ENCODE measurements at places on chromosomes 6 and 20.

DNA sequence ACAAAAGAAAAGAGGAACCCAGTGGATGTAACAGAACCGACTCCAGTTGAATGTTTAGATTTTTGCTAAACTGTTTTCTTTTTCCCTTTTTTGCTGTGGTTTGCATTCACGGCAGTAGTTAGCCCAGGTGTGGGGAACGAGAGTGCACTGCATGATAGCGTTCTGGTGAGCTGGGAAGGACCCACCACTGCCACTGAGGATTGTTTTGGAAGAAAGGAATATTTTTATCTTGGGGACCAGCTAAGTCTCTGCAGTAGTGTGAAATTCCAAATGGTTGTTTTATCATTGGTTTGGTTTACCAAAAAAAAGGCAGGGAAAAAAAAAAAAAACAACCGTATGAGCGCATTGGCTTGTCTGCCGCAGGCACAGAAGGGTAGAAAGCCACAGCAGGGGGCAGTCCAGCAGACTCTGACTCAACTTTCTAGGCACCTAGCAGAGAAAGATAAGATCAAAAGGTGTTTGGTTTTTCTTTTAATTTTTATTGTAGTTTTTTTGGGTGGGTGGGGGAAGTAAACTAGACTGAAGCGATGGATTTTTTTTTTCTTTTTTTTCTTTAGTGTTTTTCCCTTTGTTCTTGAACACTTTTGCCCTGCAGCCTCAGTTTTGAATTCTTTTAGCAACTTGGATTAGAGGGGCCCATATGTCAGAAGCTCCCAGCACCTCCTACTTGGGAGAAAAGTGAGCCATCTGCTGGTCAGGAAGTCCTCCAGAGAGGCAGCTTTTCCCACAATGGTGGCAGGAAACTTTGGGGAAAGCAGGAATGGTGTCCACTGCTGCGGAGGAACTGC lies 13.5 kb upstream of the RAB5IF start:
- H3K4me3 ChIP-seq: no peak overlapping the region
- no peak for DNase-seq
- H3K27me3 ChIP-seq: no peaks in the 10 kb centered on the region
- peaks cover 12% of the 10 kb centered on the region for H3K36me3 ChIP-seq
- no peak overlapping the region for H3K27ac ChIP-seq
- no peaks in the 10 kb centered on the region for H3K4me1 ChIP-seq

GRCh38 chr6:297571-298232 lies 5.4 kb downstream of the DUSP22 start:
- H3K27ac ChIP-seq: no peak overlapping the region
- H3K36me3 ChIP-seq: no peaks in the 10 kb centered on the region

- H3K36me3 ChIP-seq: no peaks in the 10 kb centered on the region
- H3K4me3 ChIP-seq: no peak overlapping the region
- DNase-seq: no peak
These were observed 63.4 kb downstream of the UBE2V1 start for GRCh38 chr20:50049442-50050026.

DNA sequence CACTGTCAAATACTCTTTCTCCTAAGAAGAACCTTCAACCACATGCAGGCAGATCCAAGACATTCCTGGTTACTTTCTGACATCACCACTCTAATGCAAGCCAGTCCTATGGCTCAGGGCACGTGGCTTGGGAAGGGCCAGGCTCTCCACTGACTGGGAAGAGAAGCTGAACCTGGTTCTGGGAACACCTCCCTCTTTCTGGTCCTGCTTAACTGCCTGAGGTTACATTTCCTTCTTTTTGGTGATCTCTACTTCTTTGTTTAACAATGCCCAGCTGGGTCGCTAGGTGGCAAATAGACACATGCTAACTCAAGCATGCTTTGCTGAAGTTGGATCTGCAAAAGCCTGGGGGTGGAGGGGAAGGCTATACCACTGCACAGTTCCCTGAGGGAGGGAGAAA lies 249.8 kb downstream of the GMDS start:
- H3K27ac ChIP-seq: no peak overlapping the region
- DNase-seq: no peak
- no peaks in the 10 kb centered on the region for H3K27me3 ChIP-seq
- no peaks in the 10 kb centered on the region for H3K4me1 ChIP-seq
- H3K4me3 ChIP-seq: no peak overlapping the region

- H3K27me3 ChIP-seq: no peaks in the 10 kb centered on the region
- no peak for DNase-seq
- no peaks in the 10 kb centered on the region for H3K4me1 ChIP-seq
- no peak overlapping the region for H3K27ac ChIP-seq
- H3K4me3 ChIP-seq: no peak overlapping the region
These were observed 164.9 kb upstream of the EPHA7 start for GRCh38 chr6:93584300-93584699.

DNA sequence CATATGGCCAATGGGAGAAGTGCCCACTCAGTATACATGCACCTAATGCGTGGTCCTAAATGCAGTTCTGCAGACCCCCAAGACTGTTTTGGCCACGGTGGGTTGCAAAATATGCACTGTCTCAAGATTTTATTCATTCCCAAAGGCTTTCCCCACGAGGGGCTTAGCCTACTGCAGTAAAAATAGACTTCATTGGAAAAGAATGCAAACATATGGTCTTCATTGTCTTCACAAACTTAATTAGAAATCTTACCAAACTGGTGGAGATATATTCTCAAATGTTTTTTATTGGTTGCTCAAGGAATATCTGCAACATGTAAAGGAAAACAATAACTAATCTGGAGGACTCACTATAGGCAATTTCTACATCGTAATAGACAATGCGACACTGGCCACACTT lies 31.6 kb upstream of the PRL start:
- H3K4me3 ChIP-seq: no peak overlapping the region
- no peaks in the 10 kb centered on the region for H3K36me3 ChIP-seq
- H3K4me1 ChIP-seq: no peaks in the 10 kb centered on the region
- H3K27me3 ChIP-seq: no peaks in the 10 kb centered on the region
- DNase-seq: no peak

DNA sequence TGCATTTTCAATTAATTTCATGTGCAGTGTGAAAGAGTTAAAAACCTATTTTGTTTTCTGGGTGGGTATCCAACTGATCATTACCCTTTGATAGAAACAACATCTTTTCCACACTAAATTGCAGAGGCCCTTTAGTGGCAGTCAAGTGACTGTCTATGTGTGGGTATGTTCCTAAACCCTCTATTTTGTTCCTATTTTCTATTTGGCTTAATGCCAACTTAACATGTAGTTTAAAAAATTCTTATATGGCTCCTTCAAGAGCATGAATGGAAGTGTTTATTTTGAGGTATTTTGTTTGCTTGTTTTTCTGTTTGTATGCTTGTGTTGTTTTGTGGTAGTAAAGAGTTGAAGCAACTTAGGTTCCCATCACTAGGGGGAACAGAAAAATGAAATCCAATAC lies 19.9 kb downstream of the TREM1 start:
- H3K4me3 ChIP-seq: no peak overlapping the region
- no peaks in the 10 kb centered on the region for H3K27me3 ChIP-seq
- H3K27ac ChIP-seq: no peak overlapping the region
- H3K4me1 ChIP-seq: no peaks in the 10 kb centered on the region

DNA sequence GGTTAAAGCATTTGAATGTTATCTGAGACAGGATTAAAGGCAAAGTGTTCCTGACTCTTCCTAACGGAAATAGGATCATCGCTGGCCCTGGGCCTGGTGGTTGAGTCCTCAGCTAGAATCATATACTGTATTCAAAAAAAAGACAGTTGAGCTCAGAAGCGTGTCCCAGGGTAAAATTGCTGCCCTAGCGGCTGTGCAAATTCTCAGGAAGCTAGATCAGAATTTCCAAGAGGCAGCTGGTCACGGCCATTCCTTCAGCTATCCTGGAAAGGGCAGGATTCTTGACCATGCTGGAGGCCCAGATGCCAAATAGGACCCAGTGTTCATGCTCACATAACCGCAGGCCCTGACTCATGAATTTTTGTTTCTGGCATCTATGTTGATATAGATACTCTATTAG lies 67.4 kb downstream of the STMND1 start:
- no peaks in the 10 kb centered on the region for H3K27me3 ChIP-seq
- H3K4me1 ChIP-seq: no peaks in the 10 kb centered on the region
- no peak for DNase-seq

DNA sequence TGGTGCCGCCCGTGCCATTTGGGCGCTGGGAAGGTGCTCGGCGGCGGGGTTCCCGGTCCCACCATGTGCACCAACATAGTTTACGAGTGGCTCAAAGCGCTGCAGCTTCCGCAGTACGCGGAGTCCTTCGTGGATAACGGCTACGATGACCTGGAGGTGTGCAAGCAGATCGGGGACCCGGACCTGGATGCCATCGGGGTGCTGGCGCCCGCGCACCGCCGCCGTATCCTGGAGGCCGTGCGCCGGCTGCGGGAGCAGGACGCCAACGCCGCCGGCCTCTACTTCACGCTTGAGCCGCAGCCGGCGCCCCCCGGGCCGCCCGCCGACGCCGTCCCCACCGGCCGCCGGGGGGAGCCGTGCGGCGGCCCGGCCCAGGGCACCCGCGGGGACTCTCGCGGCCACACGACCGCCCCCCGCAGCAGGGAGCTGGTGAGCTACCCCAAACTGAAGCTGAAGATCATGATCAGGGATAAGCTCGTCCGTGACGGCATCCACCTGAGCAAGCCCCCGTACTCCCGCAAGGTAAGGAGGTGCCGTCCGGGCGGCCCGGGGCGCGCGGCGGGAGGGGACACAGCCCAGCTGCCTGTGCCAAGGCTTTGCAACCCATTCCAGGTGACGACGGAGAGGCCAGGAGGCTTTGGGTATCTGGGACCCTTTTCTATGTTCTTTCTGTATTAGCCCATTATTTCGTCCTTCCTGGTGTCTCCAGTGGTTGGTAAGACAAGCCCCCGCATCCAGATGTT lies 547 bp downstream of the SAMD5 start:
- peak overlapping the region; percentile 61 for H3K4me3 ChIP-seq
- H3K4me1 ChIP-seq: peaks cover 18% of the 10 kb centered on the region
- H3K27me3 ChIP-seq: no peaks in the 10 kb centered on the region
- DNase-seq: peak; percentile 32
- H3K36me3 ChIP-seq: no peaks in the 10 kb centered on the region

GRCh38 chr6:69866351-69866769 lies at the start of gene COL19A1:
COL19A1 (plus strand) TSS chr6:69866556; CDS start chr6:69879568, 13,012 bp downstream.
- H3K27ac ChIP-seq: peak within 1 kb of the TSS; percentile 6
- DNase-seq: peak; percentile 40
- no peaks in the 10 kb centered on the region for H3K36me3 ChIP-seq
- no peaks in the 10 kb centered on the region for H3K4me1 ChIP-seq
- H3K4me3 ChIP-seq: peak within 1 kb of the TSS; percentile 59
- H3K27me3 ChIP-seq: no peaks in the 10 kb centered on the region

- no peak overlapping the region for H3K27ac ChIP-seq
- H3K36me3 ChIP-seq: no peaks in the 10 kb centered on the region
- no peaks in the 10 kb centered on the region for H3K27me3 ChIP-seq
- H3K4me3 ChIP-seq: no peak overlapping the region
These were observed 6.0 kb downstream of the TMEM30A start for GRCh38 chr6:75278474-75279077.

DNA sequence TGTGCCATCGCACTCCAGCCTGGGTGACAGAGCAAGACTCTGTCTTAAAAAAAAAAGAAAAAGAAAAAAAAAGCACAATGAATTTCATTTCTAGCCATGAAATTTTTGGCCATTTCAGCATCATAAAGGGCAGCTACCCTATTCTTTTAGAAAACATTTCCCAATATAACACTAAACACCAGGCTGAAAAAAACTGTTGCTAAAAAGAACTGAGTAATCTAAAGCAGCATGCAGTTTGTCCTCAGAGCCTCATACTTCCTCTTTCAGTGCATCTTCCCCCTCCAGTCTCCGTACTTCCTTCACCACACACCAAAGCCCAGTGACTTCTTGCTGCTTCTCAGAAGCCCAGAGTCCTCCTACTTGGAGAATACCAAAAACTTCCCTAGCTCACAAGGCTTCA lies 5.6 kb upstream of the IFNGR1 start:
- no peak for DNase-seq
- no peak overlapping the region for H3K4me3 ChIP-seq
- H3K4me1 ChIP-seq: peaks cover 64% of the 10 kb centered on the region
- H3K27me3 ChIP-seq: no peaks in the 10 kb centered on the region
- peak overlapping the region; percentile 56 for H3K27ac ChIP-seq

GRCh38 chr6:90915224-90915915 lies 328.5 kb upstream of the MAP3K7 start:
- H3K36me3 ChIP-seq: no peaks in the 10 kb centered on the region
- H3K27me3 ChIP-seq: no peaks in the 10 kb centered on the region
- no peak overlapping the region for H3K27ac ChIP-seq
- no peaks in the 10 kb centered on the region for H3K4me1 ChIP-seq
- DNase-seq: no peak

GRCh38 chr20:19990850-19991249 lies 26.3 kb upstream of the NAA20 start:
- H3K4me3 ChIP-seq: no peak overlapping the region
- DNase-seq: no peak
- no peaks in the 10 kb centered on the region for H3K27me3 ChIP-seq
- peaks cover 3% of the 10 kb centered on the region for H3K36me3 ChIP-seq

DNA sequence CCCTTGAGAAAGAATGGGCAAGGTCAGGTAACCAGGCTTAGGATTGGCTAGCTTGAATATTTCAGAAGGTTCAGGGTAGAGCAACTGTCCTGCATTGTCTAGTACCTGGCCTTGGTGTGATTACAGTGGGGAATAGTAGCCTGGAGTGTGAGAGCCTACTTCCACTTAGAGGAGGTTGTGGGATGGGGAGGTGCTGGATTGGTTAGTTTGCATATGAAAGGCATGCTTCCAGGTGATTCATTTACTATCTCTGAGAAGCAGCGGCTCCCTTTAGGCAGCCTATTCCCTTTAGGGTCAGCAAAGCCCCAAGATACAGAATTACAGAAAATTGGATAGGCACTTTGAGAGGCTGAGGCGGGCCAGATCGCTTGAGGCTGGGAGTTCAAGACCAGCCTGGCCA lies 25.0 kb upstream of the SCGN start:
- H3K4me3 ChIP-seq: no peak overlapping the region
- DNase-seq: no peak
- H3K36me3 ChIP-seq: no peaks in the 10 kb centered on the region

DNA sequence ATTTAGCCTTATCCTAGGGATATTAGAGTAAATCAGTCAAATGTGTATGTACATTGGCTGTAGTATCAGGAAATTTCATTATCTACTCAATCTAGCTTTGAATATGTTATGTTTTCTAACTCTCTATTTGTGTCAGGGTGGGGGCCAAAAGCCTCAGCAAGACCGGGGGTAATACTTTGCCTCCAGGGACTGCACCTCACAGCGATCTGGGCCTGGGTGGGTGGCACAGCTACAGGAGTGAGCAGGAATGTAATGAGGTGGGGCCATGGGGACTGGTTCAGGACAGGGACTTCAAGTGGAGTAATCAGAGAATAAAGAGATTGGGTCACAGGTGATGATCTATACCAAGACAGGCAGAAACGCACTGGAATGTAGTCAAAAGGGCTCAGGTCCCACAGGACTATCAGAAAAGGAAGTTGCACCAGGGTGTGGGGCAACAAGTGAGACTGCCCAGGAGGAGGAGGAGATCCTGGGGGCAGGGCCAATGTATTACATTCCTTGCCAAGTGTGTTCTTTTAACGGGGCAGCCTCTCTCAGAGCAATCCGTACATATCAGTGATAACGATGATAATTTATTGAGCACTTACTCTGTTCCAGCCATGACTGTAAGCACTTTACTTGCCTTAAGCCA lies 54.0 kb downstream of the PIGU start:
- peaks cover 4% of the 10 kb centered on the region for H3K36me3 ChIP-seq
- no peak overlapping the region for H3K27ac ChIP-seq
- H3K27me3 ChIP-seq: no peaks in the 10 kb centered on the region
- DNase-seq: no peak
